ENCODE measurements at places on chromosomes 6 and 20. TPM values are rescaled to one million over a fixed set of nuclear protein-coding genes. Genes with fewer than 3 reads are reported as not detected.

The MMS22L gene
- 12.6 TPM for total RNA-seq

The KCNQ2 gene
- total RNA-seq: 13.7 TPM

The MEI4 gene
- total RNA-seq: 0.36 TPM

The OR2J3 gene
- total RNA-seq: not detected

DNA sequence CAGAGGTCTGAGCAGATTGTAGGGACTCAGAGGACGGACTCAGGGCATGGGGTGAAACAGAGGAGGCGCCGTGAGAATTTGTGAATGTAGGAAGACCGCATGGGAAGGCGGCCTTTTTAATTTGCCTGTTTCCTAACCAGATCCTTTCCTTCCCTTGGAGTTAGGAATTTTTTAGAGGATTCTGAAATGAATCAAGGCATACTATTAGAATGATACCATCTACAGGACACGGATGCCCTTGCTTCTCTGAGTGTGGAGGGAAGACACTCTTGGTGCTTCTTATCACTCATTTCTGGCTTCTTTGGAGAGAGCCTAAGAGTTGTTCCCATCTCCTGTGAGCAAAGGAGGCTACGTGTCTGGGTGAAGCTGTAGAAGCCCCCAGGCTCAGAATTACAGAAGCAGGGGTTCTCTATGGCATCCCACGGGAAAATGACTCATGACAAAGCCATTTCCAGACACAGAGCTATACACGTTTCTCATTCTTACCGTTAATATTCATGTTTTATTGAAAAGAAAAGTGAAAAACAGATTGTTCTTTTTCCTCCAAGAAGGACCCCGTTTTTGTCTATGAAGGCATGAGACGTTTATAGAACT is 148.5 kb downstream of the EDN3 start:
- no peaks in the 10 kb centered on the region for H3K4me1 ChIP-seq
- peaks cover 8% of the 10 kb centered on the region for H3K27me3 ChIP-seq
- no peak overlapping the region for H3K4me3 ChIP-seq

DNA sequence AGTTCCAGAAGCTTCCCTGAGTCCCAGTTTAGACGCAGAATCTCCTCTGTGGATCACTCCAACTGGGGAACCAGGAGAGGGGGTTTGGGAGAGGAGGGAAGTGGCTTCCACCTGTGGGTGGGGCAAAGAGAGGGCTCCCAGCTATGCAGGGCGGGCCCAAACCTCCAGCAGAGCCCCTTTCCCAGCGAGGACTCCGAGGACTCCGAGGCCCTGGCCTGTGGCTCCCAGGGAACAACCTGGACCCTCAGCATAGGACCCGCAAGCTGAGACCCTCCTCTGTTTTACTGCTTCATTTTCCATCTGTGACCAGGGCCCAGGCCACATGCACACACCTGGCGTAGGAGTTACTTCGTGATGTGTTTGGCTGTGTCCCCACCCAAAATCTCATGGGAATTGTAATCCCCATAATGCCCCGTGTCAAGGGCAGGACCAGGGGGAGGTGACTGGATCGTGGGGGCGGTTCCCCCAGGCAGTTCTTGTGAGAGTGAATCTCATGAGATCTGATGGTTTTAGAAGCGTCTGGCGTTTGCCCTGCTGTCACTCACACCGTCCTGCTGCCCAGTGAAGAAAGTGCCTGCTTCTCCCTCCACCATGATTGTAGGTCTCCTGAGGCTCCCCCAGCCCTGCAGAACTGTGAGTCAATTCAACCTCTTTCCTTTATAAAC is 27.9 kb downstream of the NTSR1 start:
- no peak for DNase-seq
- no peak overlapping the region for H3K4me3 ChIP-seq
- H3K4me1 ChIP-seq: no peaks in the 10 kb centered on the region
- no peaks in the 10 kb centered on the region for H3K27me3 ChIP-seq

DNA sequence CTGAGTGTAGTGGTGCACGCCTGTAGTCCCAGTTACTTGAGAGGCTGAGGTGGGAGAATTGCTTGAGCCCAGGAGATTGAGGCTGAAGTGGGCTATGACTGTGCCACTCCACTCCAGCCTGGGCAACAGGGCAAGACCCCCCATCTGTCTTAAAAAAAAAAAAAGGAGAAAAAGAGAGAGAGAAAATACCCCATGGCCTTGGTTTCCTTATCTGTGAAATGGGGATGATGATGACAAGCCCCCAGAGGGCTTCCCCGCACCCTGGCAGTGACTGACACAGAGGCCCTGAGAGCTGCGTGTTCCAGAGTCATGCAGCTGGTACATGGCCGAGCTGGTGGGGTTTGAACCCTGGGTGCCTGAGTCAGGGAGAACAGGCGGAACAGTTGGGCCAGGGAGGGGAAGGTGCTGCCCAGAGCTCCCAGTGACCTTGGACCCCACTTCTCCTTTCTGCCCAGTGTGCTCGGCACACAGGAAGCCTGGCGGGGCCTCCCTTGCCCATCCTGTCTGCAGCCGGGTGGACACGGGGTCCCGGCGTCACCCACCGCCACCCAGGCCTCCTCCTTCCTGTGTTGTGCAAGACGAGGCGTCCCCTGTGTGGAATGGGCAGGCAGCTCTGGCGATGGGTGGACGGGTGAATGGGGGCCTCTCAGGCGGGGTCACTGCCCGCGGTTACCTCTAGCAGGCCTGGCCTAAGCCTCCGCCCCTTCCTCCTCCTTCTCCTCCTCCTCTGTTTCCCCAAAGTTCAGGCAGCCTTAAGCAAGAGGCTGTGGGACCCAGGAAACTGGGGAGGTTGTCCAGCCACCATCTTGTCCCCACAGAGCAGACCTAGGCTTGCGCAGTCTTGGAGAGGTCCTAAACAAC is 84.2 kb downstream of the CEBPB start:
- no peaks in the 10 kb centered on the region for H3K27me3 ChIP-seq
- no peak for DNase-seq
- H3K27ac ChIP-seq: no peak overlapping the region
- H3K4me1 ChIP-seq: no peaks in the 10 kb centered on the region
- H3K36me3 ChIP-seq: no peaks in the 10 kb centered on the region
- no peak overlapping the region for H3K4me3 ChIP-seq

DNA sequence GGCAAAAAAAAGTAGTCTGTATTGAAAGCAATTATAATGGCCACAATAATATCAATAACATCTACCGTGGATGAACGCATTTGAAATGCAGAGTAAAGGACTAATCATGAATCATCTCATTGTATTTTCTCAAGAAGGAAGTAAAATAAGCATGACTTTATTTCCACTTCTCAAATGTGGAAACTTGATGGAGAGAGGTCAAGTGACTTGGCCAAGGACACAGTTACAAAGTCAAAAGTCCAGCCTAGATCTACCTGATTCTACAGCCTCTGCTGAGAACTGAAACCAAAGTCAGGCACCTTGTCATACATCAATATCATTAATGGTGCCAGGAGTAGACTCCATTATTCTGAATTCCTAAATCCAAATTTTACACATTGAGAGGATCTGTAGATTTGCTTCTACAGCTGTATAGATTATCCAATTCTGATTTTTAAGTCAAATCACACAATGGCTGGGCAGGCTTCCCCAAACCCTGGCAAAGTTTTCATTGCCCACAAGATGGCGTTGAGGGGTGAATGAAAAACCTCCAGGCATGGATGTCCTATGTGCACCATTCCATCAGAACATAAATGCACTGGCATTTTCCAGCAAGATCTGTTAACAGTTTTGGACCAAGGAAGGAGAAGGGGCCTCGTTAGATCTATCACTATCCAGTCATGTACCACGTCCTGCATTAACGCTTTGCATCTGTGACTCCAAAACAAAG is 423.1 kb downstream of the MAFB start:
- no peaks in the 10 kb centered on the region for H3K4me1 ChIP-seq
- no peak overlapping the region for H3K27ac ChIP-seq
- H3K4me3 ChIP-seq: no peak overlapping the region
- peak; percentile 45 for DNase-seq
- no peaks in the 10 kb centered on the region for H3K36me3 ChIP-seq

DNA sequence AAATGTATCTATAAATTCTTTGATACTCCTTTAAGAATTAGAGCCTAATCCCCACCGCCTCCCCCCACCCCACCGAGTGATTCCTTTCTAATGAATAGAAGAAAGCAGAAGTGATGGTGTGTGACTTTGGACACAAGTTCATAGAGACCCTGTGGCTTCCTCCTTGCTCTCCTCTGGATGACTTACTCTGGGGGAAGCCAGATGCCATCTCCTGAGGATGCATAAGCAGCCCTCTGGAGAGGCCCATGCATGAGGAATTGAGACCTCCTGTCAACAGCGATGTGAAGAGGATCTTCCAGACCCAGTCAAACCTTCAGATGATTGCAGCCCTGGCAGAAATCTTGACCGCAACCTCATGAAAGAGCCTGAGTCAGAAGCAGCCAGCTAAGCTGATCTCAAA is 21.1 kb downstream of the AHCY start:
- no peak for DNase-seq
- peaks cover 64% of the 10 kb centered on the region for H3K36me3 ChIP-seq
- no peak overlapping the region for H3K27ac ChIP-seq
- H3K4me1 ChIP-seq: no peaks in the 10 kb centered on the region

- no peaks in the 10 kb centered on the region for H3K27me3 ChIP-seq
- H3K4me1 ChIP-seq: no peaks in the 10 kb centered on the region
- H3K36me3 ChIP-seq: no peaks in the 10 kb centered on the region
- no peak for DNase-seq
Observed at GRCh38 chr6:106692819-106693208, 63.4 kb downstream of the QRSL1 start.

- peaks cover 13% of the 10 kb centered on the region for H3K4me1 ChIP-seq
- no peak overlapping the region for H3K27ac ChIP-seq
- H3K27me3 ChIP-seq: no peaks in the 10 kb centered on the region
- no peaks in the 10 kb centered on the region for H3K36me3 ChIP-seq
Observed at GRCh38 chr6:16230953-16231352, 7.4 kb upstream of the GMPR start.

GRCh38 chr6:21769405-21769861 is 175.9 kb downstream of the SOX4 start:
- no peak overlapping the region for H3K4me3 ChIP-seq
- H3K27ac ChIP-seq: peak overlapping the region; percentile 79
- H3K36me3 ChIP-seq: no peaks in the 10 kb centered on the region
- H3K27me3 ChIP-seq: no peaks in the 10 kb centered on the region
- H3K4me1 ChIP-seq: peaks cover 36% of the 10 kb centered on the region

DNA sequence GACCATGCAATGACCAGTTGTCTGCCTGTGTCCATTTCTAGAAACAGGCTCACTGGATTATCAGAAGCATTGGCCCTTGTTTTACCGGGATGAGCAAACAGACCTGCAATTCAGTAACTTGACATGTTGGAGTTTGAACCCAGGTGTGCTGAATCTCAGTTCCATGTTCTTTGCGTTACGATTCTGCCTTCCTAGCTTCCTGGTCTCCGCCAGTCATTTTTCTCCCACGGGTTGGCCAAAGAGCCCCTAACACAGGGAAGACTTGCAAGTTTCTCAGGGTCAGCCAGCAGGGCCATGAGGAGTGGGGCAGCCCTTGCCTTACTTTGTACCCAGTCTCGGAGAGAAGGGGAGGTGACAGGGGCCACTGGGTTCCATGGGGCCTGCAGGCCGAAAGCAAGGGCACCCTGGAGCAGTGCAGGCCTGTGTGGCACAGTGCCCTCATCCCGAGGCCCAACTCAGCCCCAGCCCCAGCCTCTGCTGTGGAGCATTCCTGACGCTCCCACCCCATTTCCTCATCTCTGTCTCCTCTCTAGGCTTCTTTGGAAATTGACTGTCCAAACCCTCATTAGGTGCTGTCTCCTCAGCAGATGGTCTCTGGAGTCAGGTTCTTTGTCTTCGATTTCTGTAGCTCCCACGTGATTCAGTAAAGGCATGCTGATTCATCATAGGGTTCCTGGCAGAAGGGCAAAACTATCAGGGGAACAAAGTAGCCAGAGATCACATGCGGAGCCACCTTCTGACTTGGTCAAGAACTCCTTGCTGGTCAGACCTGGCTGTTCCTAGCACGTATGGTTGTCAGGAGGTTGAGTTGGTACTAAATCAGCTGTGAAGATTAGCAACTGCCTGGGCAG is 23.6 kb downstream of the CDS2 start:
- peak; percentile 36 for DNase-seq
- no peak overlapping the region for H3K27ac ChIP-seq
- H3K4me1 ChIP-seq: peaks cover 3% of the 10 kb centered on the region
- H3K27me3 ChIP-seq: no peaks in the 10 kb centered on the region
- no peaks in the 10 kb centered on the region for H3K36me3 ChIP-seq

DNA sequence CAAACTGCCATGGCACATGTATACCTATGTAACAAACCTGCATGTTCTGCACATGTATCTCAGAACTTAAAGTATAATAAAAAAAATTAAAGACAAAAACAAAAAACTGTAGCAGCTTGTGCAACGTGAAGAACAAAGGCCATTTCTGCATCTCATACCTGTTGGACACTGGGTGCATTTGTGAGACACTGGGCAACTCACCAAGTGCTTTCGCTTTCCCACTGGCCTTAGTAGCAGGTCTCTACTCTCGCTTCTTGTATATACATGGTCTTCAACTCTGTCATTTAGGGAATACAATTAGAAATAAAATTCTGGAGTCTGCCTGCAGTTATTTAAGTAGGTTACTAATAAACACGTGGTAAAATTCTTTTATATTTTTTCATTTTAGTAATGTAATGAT is 423.8 kb downstream of the CBLN4 start:
- H3K36me3 ChIP-seq: no peaks in the 10 kb centered on the region
- H3K4me3 ChIP-seq: no peak overlapping the region
- H3K27ac ChIP-seq: no peak overlapping the region

The SLC4A11 gene
- 0.11 TPM for total RNA-seq
